A549 treated with GW870086 at 1 μM for 4 hours (cell line): ENCODE measurements at places on chromosomes 1 and 21. TPM values are rescaled to one million over a fixed set of nuclear protein-coding genes. Genes with fewer than 3 reads are reported as not detected.

The INKA2 gene
- total RNA-seq = 1.7 to 4.4 TPM (median 2.8 TPM) in 5 replicates

The FBXO28 gene
- 21.5 to 29.7 TPM (median 28.7 TPM) in 5 replicates for total RNA-seq

The PLA2G2C gene
- total RNA-seq = not detected in 5 replicates

The C1orf185 gene
- total RNA-seq = not detected in 5 replicates

The LDLRAD1 gene
- total RNA-seq = 0.06 TPM in 1 of 5 replicates, not detected in the others

The SPRR1B gene
- total RNA-seq = not detected in 5 replicates

The THEMIS2 gene
- total RNA-seq = 0.70 to 1.4 TPM (median 1.3 TPM) in 5 replicates
